ENCODE measurements at places on chromosomes 16 and 17.

- no peak for DNase-seq
Observed at GRCh38 chr16:54842743-54843423, 87.8 kb upstream of the IRX5 start.

DNA sequence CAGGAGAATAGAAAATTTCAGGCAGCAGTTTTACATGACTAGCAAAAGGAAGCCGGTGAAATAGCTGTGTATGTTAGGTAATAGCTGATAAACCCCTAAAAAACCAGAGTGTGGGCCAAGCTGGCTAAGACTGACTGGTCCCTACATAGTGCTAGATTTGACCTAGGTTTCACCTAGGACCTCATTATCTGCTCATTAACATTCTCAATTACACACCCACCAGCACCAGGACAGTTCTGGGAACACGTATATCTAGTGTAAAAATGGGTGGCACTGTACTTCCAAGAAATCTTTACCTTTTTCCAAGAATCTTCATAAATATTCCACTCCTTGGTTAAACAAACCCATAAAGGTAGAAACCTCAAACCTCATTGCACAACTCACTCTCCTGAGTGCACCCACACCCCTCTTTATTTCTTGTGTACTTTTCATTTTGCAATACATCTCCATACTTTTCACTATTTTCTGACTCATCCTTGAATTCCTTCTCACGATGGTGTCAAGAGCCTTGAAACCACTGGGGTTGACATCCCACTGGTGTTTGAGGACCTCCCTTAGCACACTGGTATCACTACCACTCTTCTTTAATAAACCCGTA is 262.7 kb upstream of the KCNJ16 start:
- no peak for DNase-seq

- peak; percentile 65 for DNase-seq
Observed at GRCh38 chr16:1152651-1153259, at the start of gene CACNA1H. CACNA1H (plus strand) TSS chr16:1153106; CDS start chr16:1153738, 632 bp downstream.

GRCh38 chr17:2412561-2413021 is 11.7 kb upstream of the MNT start:
- DNase-seq: no peak

- no peak for DNase-seq
Observed at GRCh38 chr16:73389085-73389484, 341.2 kb upstream of the ZFHX3 start.

DNA sequence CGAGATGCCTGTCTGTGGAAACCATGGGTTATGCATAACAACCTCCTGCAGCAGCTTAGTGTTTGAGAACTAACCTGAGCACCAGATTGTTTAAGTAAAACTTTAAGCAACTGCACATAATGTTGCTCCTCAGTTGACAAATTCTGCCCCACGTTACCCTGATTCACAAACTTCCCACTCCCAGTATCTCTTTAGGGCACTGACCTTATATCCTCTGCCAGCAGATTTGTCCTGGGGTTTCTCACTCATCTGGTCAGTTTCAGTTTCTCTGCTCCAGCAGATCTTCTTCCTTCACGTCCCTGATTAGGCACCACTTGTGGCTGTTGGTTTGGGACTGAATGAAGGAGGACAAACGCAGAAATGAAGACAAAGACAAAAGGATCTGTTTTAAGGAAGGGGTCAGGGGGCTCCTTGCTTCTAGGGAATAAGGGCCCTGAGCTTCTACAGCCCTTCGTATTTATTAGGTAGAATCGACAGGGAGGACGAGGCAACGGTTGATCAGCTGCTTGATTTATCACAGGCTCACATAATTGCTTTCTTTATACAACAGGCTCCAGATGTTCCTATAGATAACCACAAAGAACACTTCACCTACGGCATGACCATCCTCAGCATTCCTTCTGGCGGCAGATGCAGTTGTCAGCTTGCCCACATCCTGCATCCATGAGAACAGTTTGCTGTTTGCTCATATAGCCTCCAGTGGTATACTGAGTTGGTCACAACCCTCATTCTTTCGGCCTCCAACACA is 13.5 kb upstream of the ZNF689 start:
- no peak for DNase-seq

- peak; percentile 36 for DNase-seq
Observed at GRCh38 chr17:19645734-19646201, 2.8 kb upstream of the ALDH3A2 start.

DNA sequence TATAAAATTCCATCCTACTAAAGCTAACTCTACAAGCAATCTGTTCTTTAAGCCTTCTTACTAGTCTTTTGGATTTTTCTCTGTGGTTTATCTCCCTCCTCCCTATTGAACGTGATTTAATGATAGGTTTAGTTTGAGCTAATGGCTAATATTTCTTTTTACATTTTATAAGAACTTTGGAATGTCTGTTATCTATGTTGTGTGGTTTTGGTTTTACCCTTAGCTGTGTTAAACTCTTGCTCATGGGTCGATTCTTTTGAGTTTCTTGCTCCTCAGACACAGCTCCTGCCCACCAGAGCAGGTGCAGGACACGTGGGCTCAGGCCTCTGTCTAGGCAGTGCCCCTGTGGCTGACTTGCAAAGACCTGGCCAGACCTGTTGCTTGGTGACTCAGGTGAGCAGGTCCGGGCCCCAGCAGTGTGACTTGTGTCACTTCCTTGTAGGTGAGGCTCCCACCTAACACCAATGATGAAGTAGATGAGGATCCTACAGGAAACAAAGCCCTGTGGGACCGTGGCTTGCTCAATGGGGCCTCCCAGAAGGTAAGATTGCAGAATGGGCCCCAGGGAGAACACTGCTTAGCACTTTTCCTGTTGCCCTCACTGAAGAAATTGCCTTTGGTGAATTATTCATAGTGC is 45.1 kb downstream of the SF3B3 start:
- no peak for DNase-seq
